Stimulated activated CD4-positive, alpha-beta T cell treated with anti-CD3 and anti-CD28 coated beads, TNF-alpha, amount 100 ng/mL, for 24 hours (primary cell): ENCODE measurements at places on chromosomes 3 and 15.
A peak's percentile ranks its signal among the peaks of the same experiment; 100 is the strongest.

GRCh38 chr3:51706788-51707731, at the start of gene GRM2:
GRM2 (plus strand) TSS chr3:51707068; CDS start chr3:51708984, 1,916 bp downstream.
- DNase-seq = no peak

DNA sequence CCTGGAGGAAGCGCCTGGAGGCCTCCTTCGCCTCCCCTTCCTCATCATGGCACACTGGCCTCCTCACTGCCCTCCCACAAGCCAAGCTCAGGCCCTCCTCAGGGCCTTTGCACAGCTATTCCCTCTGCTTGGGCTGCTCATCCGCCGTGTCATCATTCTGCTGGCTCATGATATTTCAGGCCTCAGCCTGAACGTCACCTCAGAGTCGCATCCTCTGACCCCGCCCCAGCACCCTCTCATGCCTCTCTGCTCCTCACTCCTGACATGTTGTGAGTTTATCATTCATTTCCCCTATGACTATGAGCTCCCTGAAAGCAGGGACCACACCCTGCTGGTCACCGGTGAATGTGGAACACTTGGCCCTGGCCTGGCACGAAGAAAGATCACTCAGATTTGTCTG, 20.7 kb upstream of the POC1A start:
- DNase-seq = no peak

GRCh38 chr15:29311696-29312095, 42.1 kb upstream of the NSMCE3 start:
- no peak for DNase-seq

DNA sequence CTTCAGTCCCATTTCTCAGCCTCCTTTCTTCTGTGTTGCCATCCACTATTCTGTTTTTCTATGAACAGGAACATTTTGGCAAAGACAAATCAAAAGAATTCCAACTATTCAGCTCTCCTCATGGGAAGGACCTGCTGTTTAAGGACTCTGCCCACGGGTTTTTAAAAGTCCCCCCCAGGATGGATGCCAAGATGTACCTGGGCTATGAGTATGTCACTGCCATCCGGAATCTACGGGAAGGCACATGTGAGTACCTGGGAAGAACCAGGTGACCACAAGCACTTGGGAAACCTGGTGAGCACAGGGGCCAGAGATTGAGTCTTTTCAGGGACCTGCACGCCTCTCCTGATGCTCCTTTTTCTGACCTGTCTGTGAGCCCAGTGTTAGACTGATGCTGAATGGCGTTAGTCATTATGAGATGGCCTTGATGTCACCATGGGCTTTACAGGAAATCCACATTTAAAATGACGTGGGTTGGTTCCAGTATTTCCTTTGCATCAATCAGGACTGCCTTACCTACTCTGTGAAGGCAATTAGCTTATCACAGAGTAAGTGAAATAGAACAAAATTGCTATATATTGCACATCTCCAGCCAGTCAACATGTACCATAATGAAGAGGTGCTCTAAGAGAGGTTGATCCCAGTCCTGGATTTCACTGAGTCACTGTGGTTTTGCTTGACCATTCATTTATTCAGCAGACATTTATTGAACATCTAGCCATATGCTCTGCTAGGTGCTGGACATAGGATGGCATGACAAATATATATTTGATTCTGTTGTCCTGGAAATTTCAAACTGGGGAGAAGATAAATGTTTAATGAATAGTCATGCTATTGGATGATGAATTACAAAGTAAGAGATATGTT, 11.7 kb downstream of the TF start:
- DNase-seq = no peak

DNA sequence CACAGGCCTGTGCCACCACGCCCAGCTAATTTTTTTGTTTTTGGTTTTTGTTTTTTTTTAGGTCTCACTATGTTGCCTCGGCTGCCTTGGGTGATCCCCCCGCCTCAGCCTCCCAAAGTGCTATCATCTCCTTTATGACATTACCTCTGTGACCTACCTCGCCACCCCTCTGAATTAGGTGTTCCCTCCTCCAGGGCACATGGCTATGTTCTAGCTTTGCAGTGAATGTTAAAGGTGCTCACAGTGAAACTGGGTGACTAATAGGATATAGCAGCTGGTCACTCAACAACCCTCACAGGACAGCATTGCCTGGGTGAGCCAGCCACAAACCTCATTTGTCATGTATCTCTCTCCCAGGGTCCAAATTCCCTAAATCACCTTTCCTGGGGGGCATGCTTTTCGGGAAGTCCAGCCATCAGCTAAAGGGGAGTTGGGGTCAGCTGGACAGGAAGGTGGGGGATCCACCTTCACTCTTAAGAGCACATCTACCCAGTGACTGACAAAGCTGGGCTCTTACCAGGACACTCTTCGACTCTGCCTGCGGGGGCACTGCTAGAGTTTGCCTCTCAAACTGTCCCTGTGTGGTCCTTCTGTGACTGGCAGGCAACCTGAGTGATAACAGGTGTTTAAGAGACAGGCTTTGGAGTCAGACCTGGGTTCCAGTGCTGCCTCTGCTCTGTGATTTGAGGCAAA, 1.6 kb upstream of the TTLL3 start:
- no peak for DNase-seq

DNA sequence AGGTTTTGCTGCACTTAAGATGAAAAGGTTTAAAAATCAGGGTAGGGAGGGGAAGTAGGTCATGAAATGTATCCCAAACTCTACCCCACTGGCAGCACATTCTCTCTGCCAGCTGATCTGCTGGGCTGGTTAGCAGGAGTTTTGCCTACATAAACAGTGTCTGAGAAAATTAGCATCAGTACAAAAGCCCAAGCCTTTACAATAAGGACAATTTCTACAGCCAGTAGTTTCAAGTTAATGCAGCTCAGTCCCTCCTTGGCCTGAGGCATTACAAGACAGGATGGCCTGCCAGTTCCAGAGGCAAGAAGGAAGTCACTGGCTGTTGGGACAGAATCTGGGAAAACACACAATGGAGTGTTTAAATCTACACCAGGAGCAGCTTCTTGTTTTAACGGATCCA, 32.8 kb downstream of the NCEH1 start:
- DNase-seq = no peak

DNA sequence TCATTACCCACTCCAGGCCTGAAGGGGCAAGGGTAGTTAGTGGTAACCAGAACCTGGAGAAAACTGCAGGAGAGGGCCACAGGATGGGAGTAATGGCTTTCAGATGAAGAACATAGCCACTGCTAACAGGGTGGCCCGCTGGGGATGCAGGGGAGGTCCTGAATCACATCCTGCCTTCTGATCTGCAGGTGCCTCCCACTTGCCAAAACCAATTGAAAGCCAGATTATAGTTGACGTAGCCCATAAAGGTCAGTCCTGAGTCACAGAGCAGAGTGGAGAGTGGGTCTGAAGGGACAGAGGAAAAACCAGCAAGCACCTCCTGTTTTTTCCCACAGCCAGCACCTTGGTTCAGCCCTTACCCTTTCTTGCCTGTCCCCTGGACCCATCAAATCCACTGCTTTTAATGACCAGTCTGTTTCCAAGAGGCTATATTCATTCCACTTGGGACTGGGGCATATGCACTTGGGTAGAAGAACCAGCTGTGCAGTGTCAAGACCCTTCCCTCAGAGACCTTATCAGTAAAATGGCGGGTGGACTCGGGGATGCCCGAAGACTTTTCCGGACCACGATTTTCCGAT, 646 bp upstream of the SLC35G2 start:
- no peak for DNase-seq

- no peak for DNase-seq
These were observed 171.7 kb downstream of the ABHD5 start for GRCh38 chr3:43862470-43862869.

- no peak for DNase-seq
These were observed 102.1 kb downstream of the VGLL4 start for GRCh38 chr3:11541321-11542303.

DNA sequence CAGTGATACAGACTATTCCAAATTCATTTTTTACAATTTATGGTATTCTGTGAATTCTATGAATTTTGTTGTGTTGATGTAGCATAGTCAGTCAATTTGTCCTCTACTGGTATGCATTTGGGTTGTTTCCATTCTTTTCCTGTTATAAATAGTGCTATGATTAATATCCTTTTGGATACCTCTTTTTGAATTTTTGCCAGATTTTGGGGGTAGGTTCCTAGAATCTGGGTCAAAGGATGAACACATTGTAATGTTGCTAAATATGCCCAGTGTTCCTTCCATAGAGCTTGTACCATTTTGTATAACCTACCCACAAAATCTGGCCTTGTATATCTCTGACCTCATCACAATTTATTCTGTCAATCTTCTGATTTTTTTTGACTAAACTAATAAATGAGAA, 44.4 kb upstream of the C3orf38 start:
- DNase-seq = no peak

GRCh38 chr15:76139368-76140073, 79.7 kb downstream of the TMEM266 start:
- peak; percentile 71 for DNase-seq

GRCh38 chr3:128787256-128788253, 61.6 kb downstream of the RAB7A start:
- DNase-seq = peak; percentile 17

GRCh38 chr3:187706971-187707370, 4.6 kb upstream of the RTP2 start:
- no peak for DNase-seq

- DNase-seq = no peak
These were observed 1.7 kb downstream of the MEIS2 start for GRCh38 chr15:37098468-37099318.

- no peak for DNase-seq
These were observed 106.9 kb downstream of the LSM3 start for GRCh38 chr3:14285548-14285925.

- DNase-seq = no peak
These were observed 106.8 kb upstream of the SLC6A11 start for GRCh38 chr3:10709110-10709781.

DNA sequence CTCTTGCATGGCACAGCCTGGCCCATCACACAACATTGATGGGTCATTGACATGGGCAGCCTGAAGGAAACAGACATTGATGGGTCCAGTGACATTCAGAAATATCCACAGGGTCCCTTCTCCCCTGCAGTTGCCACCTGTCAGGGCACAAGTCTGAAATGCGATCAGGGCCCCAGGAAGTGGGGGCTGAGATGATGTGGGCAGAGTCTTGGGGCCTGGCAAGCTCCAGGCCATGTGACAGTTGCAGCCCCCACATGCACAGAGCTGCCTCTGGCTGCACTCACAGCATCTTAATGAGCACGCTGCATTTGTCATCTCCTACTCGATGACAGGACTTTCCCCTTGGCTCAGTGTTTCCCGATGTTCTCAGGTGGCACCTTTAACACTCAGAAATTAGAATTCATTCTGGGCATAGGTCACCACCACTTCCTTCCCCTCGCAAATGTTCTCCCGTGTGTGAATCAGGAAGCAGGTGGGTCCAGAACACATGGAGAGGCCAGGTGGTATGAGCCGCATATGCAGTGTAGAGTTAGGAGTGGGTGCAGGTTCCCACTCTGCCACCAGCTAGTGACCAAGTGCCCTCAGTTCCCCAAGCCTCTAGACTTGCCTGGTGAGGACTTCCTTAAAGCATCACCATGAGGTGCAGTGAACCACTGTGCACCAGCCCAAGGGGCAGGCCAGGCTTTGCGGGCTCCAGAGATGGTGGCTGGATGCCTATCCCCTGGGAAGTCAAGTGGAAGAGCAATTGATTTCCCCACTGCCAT, 1.6 kb upstream of the TXNRD3 start:
- no peak for DNase-seq

DNA sequence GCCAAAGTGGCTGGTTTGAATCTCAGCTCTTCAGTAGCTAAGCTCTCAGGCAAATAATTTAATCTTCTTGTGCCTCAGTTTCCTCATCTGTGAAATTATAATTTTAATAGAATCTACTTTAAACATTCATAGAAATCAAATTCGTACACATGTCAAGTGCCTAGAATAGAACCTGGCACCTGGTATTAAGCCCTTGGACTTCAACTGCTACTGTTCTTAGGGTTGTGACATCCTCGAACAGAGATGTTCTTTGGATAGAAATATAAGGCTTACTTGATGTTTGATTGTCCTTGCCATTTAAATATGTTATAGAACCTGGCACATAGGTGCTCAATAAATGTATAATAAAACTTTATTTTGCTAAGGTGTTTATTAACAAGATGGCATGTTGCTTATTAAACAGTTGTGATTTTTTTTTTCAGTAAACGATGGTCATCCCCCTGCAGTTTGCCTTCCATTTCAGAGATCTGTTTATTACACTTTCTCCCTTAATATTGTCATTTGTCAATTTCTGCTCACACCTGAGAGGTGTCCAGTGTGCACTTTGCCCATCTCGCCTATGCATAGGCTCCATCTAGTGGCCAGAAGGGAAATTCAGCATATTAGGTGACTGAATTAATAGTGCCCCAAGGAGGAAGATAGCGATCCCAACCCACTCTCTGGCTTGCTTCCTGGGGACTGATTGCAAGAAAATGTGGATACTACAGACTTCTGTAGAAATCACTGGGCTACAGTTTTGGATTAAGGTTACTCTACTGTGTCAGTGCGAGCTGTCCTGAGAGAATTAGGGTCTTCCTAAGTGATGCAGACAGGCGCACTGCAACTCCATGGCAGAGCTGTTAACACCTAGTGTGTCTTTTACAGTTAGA, 10.7 kb downstream of the IGF1R start:
- DNase-seq = no peak

GRCh38 chr15:56491110-56491722, 26.3 kb upstream of the MNS1 start:
- peak; percentile 29 for DNase-seq

DNA sequence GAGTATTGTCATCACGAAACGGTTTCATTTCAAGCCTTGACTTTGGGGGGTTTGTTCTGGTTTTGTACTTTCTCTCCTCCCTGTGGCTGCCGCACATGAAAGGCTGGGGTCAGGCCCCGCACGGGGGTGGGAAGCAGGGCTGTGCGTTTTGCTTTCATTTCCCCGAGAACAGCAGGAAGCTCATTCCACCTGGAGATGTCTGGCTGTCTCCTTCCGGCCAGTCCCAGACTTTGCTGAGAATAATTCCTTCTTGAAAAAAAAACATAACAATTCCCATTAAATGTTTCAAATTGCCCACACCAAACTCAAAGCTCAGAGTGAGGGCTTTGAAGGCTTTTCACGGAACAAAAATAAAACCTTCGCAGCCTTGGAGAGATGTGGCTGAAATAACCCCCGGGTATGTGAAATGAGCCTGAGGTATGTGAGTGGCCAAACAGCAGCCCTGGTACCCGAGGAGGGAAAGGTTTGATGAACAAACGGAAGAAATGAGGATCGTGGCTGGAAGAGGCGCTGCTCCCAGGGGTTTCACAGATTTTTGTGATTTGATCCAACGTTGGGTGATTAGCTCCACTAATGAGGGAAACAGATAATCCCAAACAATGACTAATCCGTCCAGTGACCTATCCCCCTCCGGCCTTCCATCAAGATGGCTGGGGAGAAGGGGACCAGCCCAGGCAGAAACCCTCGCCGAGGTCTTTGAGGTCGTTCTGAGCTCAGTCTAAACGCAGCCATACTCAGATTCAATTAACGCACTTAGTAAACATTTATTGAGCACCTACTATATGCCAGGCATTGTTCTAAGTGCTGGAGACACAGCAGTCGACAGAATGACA, 126.9 kb upstream of the MEF2A start:
- no peak for DNase-seq
